Activated T-helper 1 cell treated with anti-CD3 and anti-CD28 coated beads, Interleukin-12 subunit alpha, Interleukin-12 subunit beta, Interleukin-2, Interleukin-4 antibody, amounts not matched to agents 30 ng/mL and 10 ng/mL and 1 ng/mL, durations not matched to agents 14 hours and 24 hours and 36 hours (primary cell): ENCODE measurements at places on chromosomes 4 and X. TPM values are rescaled to one million over a fixed set of nuclear protein-coding genes. Genes with fewer than 3 reads are reported as not detected.

WAS gene
- total RNA-seq, result 106 and 122 TPM in 2 replicates

SASH3 gene
- total RNA-seq, result 129 and 135 TPM in 2 replicates

MAGEA8 gene
- not detected in 2 replicates for total RNA-seq

- no peak for DNase-seq
Measured at GRCh38 chr4:85498068-85498733, 23.3 kb downstream of the ARHGAP24 start.

KIAA1210 gene
- total RNA-seq, result not detected in 2 replicates

GRCh38 chr4:83040269-83040668 lies 5.3 kb downstream of the COPS4 start:
- DNase-seq, result no peak

- DNase-seq, result no peak
Measured at GRCh38 chrX:149950681-149951080, 12.4 kb upstream of the EOLA2 start.
